ENCODE measurements at places on chromosomes 5 and 9.

DNA sequence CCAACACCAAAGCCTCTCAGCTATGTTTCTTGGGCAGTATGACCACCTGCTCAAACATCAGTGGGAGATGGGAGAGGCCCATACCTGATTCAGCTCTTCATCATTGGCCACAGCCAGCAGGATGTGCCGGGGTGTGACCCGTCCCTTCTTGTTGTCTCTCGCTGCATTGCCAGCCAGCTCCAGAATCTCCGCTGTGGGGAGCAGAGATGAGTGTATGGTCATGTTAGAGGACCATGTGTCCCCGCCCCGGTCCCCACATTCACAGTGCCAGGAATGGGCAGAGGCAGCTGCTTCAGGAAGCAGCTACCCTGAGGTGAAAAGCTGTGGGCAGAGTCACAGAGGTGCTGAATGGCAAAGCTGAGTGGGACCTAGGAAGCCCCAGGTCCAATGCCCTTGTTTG is 29.1 kb downstream of the MACROH2A1 start:
- no peak for DNase-seq

DNA sequence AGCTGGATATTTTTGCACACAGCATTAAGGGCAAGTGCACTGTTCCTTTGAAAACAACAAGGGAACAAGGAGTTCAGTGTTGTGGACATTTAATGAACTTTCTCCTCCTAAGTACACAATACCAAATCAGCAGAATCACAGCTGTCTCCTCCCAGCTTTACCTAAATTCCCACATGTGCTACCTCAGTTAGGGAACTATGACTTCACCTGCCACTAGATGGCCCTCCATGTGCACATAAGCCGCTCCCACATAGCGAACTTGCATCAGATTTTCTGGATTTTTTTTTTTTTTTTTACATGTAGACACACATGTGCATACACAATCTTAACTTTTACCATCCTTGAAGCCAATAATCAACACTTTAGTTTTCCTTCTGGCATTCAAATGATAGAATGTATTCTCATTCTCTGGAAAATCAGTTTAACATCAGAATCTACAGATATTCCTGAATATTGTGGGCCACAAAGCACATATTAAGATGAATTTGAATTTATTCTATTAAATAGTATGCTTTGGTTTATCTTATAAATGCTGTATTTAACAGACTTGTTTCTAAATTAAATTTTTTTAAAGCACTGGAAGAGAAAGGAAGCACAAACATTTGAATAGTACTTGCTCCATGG is 123.6 kb downstream of the PALM2AKAP2 start:
- peak; percentile 77 for DNase-seq

DNA sequence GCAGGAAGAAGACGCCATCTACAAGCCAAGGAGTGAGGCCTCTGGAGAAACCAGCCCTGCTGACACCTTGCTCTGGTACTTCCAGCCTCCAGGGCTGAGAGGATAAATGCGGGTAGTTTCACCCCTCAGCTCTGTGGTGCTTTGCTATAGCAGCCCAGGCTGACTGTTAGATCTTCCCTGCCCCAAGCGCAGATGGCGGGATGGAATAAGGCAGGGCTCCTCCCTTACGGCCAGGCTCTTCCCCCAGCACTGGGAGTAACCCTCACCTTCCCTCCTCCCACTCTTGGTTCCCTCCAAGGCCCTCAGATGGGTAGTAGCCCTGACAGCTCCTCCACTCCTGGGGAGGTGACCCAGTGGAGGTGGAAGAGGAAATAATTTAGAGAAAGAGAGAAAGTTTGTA is 285.1 kb downstream of the GADD45G start:
- no peak for DNase-seq

DNA sequence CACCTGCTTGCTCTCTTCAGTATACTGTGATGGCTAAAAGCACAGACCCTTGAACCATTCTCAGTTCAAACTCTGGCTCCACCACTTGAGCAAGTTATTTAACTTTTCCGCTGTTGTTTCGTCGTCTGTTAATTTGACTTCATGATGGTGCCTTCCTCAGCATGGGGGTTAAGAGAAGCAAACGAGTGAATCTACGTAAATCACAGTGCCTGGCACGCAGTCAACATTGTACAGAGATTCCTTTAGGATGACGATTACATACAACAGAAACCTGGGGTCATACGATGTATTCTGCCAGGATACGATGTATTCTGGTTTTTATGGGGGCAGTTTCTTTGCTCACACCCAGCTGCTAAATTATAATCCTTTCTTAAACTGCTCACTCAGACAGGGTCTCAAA is 515.6 kb downstream of the CCDC171 start:
- no peak for DNase-seq

GRCh38 chr5:150144879-150145278 is 10.8 kb downstream of the PDGFRB start:
- DNase-seq: no peak

DNA sequence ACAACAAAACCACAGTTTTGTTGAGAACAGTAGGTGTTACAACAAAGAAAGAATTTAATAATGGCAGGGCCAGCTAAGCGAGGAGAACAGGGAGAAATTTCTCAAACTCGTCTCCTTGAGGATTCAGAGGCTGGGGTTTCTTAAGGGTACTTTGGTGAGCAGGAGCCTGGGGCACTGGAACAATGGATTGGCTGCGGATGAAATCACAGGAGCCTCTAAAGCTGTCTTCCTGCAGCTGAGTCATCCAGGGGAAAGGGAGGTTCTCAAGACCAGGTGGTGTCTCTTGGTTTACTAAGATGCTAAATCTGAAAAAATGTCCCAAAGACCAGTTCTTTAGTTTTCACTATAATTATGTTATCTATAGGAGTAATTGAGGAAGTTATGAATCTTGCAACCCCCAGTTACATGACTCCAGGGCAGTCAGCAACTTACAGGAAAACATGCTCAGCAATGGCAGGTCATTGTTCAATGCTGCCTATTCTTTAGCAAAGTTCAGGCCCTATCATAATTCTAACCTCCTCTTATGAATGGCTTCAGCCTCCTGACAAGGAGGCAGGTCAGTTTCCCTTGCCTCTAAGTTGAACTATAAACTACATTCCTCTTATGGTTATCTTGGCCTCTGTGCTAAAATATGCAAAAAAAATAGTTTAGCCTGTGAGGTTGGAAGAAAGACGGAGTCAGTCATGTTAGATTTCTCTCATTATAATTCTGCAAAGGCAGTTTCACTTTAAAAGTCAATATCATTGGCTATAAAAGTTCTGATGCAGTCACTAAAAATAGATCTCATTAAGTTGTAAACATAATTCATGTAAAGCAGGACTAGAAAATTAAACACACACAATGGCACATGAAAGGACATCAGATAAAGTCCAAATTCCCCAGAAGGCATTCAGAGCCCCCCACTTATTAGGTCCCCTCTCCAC is 63.3 kb upstream of the CKS2 start:
- DNase-seq: no peak

GRCh38 chr9:119884438-119884837 is 515.2 kb upstream of the BRINP1 start:
- DNase-seq: no peak

- peak; percentile 84 for DNase-seq
These were observed 372.0 kb upstream of the KIF2A start for GRCh38 chr5:61933787-61934626.

- no peak for DNase-seq
These were observed 279.2 kb upstream of the ZNF462 start for GRCh38 chr9:106583751-106584150.

DNA sequence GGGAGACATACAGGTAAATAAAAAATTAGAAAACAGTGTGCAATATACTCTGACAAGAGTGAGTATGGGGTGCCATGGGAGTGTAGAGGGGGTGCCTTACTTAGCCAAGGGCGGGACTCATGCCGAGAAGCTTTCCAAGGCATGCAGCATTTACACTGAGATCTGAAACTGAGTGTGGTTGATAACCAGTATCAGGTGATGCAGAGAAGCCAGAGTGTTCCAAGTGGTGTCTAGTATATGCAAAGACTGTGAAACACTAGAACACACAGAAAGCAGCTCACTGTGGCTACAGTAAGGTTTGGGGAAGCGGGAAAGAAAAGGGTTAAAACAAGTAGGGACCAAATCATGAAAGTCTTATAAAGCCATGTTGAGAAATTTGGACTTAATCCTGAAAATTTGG is 30.5 kb upstream of the ERBIN start:
- no peak for DNase-seq
